ENCODE measurements at places on chromosomes 1 and 21.

DNA sequence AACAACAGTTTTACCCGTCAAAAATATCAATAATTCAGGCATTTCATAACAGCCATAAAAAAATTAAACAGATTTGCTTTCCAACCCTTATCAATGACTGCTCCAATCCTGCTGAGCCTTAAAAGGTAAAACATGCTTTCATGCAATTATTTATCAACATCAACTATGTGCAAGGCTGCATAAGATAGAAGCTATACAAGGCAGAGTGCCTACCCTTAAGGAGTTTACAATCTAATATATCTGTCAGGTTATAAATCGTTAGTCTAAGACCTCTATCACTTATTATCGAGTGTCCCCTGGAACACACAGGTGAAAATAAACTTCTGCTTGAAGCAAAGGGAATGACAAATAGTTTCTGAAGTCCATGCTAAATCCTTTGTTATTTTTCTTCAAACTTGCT lies 1.8 kb downstream of the ERRFI1 start:
- no peak for DNase-seq

DNA sequence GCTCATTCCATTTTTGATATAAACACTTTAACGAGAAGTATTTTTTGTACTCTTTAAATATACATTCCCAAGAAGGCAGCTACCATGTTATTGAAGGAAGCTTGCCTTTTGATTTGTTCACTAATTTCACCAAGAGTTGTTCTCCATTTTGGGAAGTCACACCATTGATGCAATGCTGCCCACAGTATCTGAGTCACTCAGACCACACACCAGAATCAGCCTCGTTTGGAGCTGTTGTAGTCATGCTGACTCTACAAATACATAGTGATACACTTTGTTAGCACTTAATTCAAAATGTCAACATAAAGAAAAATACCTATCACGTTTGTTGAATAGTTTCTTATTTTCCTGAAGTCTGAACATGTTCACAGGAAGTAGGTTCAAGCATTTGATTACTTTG lies 78.7 kb downstream of the PAPPA2 start:
- peak; percentile 39 for DNase-seq

GRCh38 chr1:236395230-236395946 lies 1.3 kb downstream of the EDARADD start:
- DNase-seq: peak; percentile 30

GRCh38 chr1:25534410-25534788 lies 9.0 kb upstream of the LDLRAP1 start:
- no peak for DNase-seq

GRCh38 chr1:114104949-114105348 lies 48.7 kb downstream of the SYT6 start:
- DNase-seq: no peak

GRCh38 chr1:201939148-201939547 lies 7.2 kb downstream of the LMOD1 start:
- no peak for DNase-seq
